ENCODE measurements at places on chromosomes 1 and 21. TPM values are rescaled to one million over a fixed set of nuclear protein-coding genes. Genes with fewer than 3 reads are reported as not detected.

The FCRL3 gene
- total RNA-seq = 0.04 TPM

The KCNK2 gene
- total RNA-seq = 3.7 TPM

The GREM2 gene
- 2.0 TPM for total RNA-seq

The BMP8A gene
- total RNA-seq = 0.40 TPM

The NTMT2 gene
- total RNA-seq = 1.8 TPM

The ACTA1 gene
- total RNA-seq = 2,334 TPM

The CTSE gene
- total RNA-seq = 0.09 TPM

The CYP4X1 gene
- total RNA-seq = 3.0 TPM

The GJA5 gene
- total RNA-seq = 12.9 TPM

The IGSF9 gene
- total RNA-seq = 0.13 TPM

The FCER1G gene
- 6.9 TPM for total RNA-seq

The MAGI3 gene
- 15.0 TPM for total RNA-seq

The LCE2C gene
- total RNA-seq = not detected

The JTB gene
- 105 TPM for total RNA-seq

Data from muscle of leg (tissue), 16 donors.